IPS-NIHi11 (cell line): ENCODE measurements at places on chromosomes 5 and 9.

DNA sequence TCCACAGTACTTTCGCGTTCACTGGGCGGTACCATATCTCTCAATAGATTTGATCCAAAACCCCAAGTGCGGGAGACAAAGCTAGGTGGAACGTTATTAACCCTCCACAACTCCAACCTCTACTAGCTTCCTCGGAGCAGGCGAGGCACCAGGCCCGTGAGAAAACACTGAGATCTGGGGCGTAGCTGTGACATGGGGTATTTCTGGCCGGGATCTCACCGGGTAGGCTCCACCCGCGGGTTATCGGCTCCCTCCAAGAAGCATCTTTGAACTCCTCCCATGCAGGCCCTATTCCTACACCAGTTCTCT, 350 bp upstream of the SLC25A46 start:
- no peak for DNase-seq

DNA sequence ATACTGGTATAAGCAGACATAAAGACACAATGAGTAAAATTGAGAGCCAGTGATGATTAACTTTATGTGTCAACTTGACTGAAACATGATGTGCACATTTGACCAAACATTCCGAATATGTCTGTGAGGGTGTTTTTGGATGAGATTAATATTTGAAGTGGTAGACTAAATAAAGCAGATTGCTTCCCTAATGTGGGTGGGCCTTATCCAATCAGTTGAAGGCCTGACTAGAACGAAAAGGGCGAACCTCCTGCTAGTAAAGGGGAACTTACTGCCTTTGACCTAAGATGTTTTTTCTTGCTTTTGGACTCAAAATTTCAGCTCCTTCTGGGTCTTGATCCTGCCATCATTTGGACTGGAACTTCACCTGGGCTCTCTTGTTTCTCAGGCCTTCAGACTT, 1387.7 kb upstream of the CDH6 start:
- no peak for DNase-seq

GRCh38 chr5:10621832-10622231, 58.0 kb downstream of the ANKRD33B start:
- no peak for DNase-seq

DNA sequence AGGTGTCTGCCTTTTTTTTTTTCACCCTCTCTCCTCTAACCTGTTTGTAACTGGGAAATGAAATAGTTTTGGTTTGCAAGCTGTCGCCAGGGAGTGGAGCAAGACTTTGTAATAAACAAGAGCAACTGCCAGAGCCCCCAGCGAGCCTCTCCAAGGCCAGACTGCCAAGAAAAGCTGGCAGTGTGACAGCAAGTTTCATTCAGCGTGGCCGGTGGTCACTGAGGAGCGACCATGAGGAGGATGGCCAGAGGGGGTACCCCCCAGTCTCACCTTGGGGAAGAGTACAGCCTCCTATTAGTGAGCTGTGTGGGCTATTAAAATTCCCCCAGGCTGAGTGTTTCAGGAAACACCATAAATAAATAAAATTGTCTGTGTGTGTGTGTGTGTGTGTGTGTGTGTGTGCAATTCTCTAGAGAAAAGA, 49.9 kb downstream of the ZFAND5 start:
- DNase-seq = no peak

DNA sequence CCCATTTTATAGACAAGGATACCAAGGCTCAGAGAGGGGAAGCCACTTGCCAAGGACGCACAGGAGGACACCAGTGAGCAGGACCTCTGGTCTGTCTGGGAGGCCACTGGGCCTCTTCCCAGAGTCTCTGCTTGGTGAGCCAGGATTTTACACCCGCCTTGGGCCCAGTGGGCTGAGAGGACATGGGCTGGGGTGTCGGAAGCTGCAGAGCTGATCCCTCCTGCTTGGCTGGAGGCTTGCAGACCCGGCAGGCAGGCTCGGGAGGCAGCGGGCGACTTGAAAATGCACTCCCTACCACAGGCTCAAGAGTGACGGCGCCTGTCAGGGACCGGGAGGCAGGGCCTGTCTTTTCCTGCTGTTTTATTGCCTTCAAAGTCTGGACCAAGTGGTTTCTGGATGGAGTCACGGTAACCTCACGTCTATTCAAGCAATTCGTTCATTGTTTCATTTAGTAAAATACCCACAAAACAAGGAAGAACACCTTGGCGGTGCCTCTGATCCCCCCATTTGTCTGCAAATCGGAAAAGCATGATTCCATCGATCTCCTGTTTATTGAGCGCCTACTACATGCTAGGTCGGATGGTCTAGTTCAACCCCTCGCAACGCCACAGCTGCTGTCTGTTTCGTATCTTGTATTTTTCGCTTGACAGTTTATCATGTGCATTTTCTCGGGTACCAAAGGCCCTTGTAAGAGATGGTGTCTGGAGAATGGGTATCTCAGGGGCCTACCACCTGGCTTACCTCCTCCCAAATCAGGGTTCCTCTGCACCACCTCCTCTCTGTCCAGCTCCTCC, 108.1 kb upstream of the IER5L start:
- DNase-seq = no peak

DNA sequence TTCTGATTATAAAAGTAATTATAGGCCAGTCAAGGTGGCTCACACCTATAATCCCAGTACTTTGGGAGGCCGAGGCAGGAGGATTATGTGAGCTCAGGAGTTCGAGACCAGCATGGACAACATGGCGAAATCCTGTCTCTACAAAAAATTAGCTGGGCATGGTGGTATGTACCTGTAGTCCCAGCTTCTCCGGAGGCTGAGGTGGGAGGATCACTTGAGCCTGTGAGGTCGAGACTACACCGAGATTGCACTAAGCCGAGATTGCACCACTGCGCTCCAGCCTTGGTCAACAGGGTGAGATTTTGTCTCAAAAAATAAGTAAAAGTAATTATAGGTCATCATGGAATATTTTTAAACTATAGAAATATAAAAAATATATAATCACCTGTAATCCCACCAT, 18.1 kb downstream of the IRF1 start:
- DNase-seq = no peak

DNA sequence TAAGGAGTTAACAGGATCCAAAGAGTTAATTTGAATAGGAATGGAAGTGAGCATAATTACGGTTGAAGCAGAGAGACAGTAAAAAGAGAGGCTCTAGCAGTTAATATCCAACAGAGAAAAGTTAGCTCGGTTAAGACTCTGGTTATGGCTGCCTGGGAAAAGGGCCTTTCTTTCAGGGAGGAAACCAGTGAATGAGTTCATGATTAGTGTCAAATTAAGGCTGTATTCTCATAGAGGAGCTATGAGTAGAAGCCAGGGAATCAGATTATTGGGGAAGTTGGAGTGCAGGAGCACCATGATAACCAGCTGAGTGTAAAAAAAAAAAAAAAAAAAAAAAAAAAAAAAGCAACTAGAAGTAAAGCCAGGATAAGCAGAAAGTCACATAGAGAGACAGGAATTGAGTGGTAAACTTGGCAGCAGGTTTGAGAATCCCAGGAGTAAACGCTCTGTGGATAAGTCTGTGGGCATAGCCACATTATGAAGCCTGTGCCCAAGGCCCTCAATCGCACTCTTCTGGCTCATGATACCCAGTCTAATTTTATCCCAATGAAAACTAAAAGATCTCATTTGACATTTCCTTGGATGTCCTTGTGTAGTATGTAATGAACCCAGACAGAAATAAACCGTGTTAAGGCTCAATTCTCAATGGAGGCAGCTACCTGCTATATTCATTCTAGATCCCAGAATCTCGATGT, 372.6 kb upstream of the MPDZ start:
- no peak for DNase-seq

DNA sequence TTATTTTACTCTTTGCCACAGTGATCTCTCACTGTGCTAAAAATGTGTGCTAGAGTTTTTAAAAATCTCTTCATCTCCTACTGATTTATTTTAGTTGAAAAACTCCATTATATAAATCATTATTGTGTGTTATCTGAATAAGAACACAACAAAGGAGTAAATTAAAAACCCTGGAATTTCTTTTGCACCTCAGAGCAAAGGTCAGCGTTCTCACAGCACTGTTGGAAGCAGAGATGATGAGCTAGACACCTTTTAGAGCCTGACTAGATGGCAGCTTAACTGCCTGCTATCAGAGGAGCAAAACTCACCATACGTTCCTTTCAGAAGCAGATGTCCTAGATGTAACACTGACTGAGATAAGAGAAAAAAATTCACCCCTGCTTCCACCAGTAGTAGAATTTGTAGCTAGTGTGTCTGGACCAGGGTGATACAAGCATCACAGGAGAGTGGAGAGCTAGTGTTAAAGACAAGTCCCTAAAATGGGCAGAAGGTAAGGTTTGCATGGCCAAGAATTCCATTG, 147.1 kb downstream of the ENTREP1 start:
- DNase-seq = no peak

- DNase-seq = no peak
Observed at GRCh38 chr5:62489471-62489870, 76.9 kb downstream of the IPO11 start.

DNA sequence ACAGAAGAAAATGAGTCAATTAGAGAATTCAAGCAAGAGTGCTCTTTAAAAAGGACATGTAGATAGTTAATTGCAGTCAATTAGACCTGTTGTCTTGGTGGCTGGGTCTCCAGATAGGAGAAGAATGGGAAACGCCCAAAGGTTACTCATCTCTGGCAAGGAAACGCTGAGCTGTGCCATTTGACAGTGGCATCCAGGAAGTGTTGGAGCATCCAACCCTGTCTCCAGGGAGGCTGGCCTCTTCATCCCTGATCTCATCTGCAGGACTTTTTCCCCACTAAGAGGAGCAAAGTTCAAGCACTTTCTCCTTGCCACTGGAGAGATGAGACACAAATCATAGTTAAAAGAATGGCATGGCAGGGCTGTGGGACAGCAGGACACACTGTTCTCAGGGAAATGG, 111.7 kb upstream of the MSX2 start:
- DNase-seq = no peak

GRCh38 chr5:158812408-158812807, 287.3 kb downstream of the EBF1 start:
- peak; percentile 19 for DNase-seq

DNA sequence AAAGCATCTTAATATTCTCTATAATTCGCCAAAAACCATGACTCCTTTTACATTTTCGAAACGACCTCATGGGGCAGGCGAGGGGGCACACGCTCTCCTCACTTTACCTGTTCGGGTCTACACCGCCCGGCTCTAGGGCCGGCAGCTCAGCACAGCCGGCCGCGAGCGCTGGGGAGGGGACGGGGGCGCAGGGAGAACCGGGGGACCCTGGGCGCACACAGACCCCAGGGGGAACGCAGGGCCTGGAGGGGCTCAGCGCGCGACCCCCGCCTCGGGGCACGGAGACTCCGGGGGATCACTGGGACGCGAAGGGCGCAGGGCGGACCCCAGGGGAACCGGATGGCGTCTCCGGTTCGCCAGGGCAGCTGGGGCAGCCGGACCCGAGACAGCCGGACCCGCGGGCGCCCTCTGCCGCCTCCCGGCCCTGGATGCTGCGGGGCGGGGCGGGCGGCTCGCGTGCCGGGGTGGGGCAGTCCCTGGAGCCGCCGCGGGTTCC, at the start of gene AHRR:
Gene AHRR (plus strand): TSS at position 485 of the 496 bp plus-strand sequence. CDS start 22,189 bp downstream, outside the sequence.
- peak; percentile 97 for DNase-seq

- no peak for DNase-seq
Observed at GRCh38 chr5:40499518-40500273, 180.0 kb upstream of the PTGER4 start.

DNA sequence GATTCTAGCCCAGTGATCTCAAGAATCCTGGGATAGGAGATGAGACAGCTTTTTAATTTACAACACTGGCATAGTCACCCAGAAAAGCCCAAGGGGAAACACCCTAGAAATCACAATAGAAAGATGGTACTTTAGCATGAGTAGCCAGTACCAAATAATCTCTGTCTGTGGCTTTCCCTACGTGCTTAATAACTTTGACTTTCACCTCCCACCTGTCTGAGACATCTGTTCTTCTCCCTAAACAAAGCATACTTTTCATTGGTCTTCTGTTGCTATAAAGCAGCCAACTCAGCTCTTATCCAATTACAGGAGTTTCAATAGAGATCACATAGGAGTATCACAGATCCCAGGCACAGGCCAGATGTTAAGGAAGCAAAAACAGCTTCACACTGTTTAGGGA, 10.4 kb downstream of the MARCHF3 start:
- no peak for DNase-seq

GRCh38 chr5:120790339-120790738, 326.2 kb downstream of the PRR16 start:
- DNase-seq = no peak

- no peak for DNase-seq
Observed at GRCh38 chr9:206481-206880, 8.2 kb upstream of the DOCK8 start.

DNA sequence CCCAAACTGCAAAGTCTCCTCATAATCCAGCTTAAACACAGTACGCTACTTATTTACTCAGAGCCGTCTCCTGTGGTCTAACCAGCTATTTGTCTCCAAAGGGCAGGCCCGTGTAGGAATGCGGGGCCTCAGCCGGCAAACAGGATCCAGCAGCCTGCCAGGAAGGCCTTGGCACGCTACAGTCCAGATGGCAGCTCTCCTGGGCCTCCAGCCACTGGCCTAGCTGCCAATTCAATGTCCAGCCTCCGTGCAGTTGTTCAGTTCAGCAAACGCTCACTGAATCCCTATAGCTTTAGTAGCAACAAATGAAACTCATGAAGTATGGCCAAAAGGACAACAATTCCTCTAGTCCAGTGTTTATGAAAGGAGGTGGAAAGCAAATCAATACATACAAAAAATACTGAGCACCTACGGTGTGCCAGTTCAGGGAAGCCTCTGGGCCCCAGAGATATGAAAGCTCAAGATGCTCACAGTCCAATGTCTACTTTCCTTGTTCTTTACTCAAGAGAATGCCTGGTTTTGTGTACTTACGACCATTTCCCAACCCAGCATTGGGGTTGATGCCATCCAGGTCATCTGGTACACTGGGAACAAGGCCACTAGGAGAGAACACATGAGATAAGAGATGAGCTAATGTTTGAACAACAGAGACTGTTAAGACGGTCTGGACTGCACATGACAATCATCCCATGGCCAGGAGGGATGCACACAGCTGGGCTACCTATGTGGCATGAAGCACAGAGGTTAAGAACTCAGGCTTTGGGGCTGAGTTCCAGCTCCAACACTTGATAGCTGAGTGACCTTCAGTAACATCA, 8.3 kb downstream of the CDK5RAP2 start:
- DNase-seq = no peak

DNA sequence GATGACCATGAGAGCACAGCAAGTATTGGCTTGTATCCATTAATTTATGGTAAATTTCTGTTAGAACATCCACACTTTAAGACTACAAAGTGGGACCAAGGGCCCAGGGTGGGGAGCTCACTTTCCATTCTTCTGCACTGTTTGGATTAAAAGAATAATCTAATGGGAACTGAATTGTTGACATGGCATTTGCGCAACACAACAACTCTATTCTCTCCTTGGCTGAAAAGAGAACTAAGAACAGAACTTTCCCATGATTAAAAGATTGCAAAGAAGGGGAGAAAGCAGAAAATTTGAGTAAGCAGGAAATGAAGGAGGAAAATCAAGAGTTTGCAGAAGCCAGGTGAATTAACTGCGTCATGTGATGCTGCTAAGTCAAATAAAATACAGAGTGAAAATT, 143.4 kb downstream of the HINT1 start:
- DNase-seq = no peak
